ENCODE measurements at places on chromosomes 7 and 10. TPM values are rescaled to one million over a fixed set of nuclear protein-coding genes. Genes with fewer than 3 reads are reported as not detected.

The LIPN gene
- total RNA-seq: not detected

The SMARCD3 gene
- 5.2 TPM for total RNA-seq

The ATP6V0A4 gene
- 0.38 TPM for total RNA-seq

The NCF1 gene
- not detected for total RNA-seq

The KCND2 gene
- 0.29 TPM for total RNA-seq

The CDHR3 gene
- total RNA-seq: 2.1 TPM

The RBM48 gene
- 7.2 TPM for total RNA-seq

The PNLIP gene
- not detected for total RNA-seq

The ZNF212 gene
- total RNA-seq: 8.2 TPM

The NUTM2A gene
- 0.48 TPM for total RNA-seq

The ANAPC16 gene
- total RNA-seq: 44.4 TPM

The WEE2 gene
- not detected for total RNA-seq

The FAM200A gene
- 5.7 TPM for total RNA-seq

The ZNF503 gene
- total RNA-seq: 1.7 TPM

The NACAD gene
- 0.76 TPM for total RNA-seq

The CPA5 gene
- total RNA-seq: not detected

The PKD2L1 gene
- total RNA-seq: not detected

The UBN2 gene
- total RNA-seq: 5.9 TPM

The GJD4 gene
- not detected for total RNA-seq

The YKT6 gene
- 128 TPM for total RNA-seq

The CC2D2B gene
- total RNA-seq: 0.86 TPM

The BTBD16 gene
- not detected for total RNA-seq

The GOT1 gene
- total RNA-seq: 23.2 TPM

The PLCE1 gene
- total RNA-seq: 0.10 TPM

The AGMO gene
- 11.8 TPM for total RNA-seq

The TFPI2 gene
- total RNA-seq: 86.2 TPM

The OPN4 gene
- total RNA-seq: not detected

The YAE1 gene
- 16.3 TPM for total RNA-seq

The CABCOCO1 gene
- 0.76 TPM for total RNA-seq

The ACSM6 gene
- total RNA-seq: not detected

The TSPAN13 gene
- total RNA-seq: 29.7 TPM

The HOXA13 gene
- total RNA-seq: not detected

The PNLIPRP3 gene
- total RNA-seq: not detected

The ITGA8 gene
- 0.57 TPM for total RNA-seq

The ADAM8 gene
- total RNA-seq: 0.57 TPM

The SPDYE11 gene
- not detected for total RNA-seq

The TMEM26 gene
- total RNA-seq: under 0.01 TPM

The CYP2E1 gene
- total RNA-seq: 0.76 TPM

The CCL26 gene
- total RNA-seq: not detected

The FEZF1 gene
- total RNA-seq: not detected

The VWA2 gene
- under 0.01 TPM for total RNA-seq

The C10orf62 gene
- total RNA-seq: 0.10 TPM
